CD4-positive, alpha-beta T cell treated with Interleukin-4 for 1 hour (primary cell): ENCODE measurements at places on chromosomes 13 and 19.

DNA sequence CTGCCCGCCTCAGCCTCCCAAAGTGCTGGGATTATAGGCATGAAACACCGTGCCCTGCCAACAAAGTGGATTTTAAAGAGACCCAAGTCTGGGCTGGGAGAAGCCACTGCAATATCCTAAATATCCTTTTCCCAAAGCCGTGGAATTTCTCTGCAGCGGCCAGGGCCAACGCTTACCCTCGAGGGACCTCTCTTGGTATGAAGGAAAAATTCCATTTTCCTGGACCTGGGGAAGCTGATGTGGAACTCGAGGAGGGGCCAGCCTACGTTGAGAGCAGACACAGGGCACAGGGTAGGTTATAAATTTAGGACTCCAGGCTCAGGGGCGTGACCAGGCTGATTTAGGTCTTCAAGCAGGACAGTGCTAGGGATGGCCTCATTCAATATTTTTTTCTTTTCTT is 17.7 kb upstream of the UPF1 start:
- no peak for DNase-seq

- DNase-seq: no peak
Measured at GRCh38 chr13:31880851-31881494, 141.6 kb downstream of the RXFP2 start.

GRCh38 chr19:51158474-51159129 is 16.5 kb downstream of the SIGLEC7 start:
- peak; percentile 72 for DNase-seq

- no peak for DNase-seq
Measured at GRCh38 chr13:76160961-76161925, 525.1 kb downstream of the LMO7 start.

DNA sequence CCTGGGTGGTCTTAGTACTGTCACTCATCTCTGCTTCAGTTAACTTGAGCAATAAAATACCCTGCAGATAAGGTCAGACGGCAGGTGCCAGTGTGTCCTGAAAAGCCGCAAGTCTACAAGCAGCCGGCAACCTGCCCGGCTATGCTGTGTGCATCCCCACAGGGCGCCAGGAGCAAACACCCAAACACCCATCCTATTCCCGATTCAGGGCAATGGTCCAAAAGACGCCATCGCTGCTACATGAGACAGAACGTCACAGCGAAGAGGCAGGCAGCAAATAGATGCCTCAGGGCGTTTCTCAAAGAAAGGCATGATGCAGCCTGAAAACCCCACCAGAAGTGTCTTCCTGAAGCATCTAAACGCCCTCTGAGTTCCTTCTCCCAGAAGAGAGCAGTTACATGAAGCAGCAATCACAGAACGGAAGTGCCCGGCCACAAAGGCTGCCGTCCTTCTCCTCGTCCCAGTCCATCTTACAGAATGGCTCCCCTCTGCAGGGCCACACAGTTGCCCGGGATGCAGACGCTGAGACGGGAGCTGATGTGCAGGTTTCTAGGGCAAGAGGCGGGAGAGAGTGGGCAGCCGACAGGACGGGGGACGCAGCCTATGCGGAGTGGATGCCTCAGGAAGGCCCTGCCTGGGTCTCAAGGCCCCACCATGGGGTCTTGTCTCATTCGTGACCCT is 35.1 kb downstream of the RASA3 start:
- no peak for DNase-seq

DNA sequence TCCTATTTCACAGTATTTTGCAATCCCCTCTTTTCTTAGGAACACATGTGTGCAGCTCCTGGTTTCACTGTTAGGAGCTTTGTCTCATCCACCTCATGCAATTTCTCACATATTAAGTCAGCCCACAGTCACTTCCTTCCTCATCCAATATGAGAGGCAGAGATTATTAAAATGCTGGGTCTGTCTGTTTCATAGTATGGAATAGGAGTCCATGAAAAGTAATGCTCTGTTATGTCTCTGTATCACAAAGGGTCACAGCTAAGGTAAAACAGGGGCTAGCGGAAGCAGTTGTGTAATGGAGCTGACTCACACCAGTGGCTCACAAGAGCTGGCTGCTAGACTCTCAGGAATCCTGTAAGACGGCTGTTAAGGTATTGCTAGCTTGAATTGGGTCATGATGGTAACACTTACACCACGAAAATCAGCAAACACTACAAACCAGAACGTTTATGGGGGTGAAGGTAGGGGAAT is 216.5 kb downstream of the EFNB2 start:
- no peak for DNase-seq

DNA sequence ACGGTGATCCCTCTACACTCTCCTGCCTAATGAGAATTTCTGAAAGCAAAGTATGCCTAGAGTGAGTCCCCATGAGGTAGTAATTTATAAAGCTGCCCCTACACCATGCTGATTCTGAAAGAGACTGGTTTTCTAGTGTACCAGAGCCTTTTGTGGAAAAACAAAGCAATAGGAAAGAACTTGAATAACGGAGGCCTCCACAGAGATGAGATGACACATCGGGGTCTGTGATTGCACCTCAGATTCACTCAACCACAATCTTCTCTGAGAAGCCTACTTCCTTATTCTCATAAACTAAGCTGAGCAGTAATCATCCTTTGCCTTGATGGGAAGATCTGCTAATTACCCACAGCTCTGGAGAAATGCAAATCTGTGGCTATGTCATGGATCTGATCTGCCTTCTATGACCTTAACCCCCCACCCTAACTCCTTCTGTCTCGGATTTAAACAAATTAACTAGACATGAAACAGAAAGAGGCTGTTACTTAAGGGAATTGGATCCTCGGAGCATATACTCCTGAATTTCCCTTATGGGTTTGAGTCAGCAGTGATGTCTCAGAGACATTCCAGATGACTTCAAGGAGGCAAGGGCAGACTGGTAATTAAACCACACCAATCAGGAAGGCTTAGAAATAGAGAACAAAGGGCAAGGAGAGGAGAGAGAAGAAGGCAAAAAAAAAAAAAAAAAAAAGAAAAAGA is 128.0 kb downstream of the DCT start:
- no peak for DNase-seq

DNA sequence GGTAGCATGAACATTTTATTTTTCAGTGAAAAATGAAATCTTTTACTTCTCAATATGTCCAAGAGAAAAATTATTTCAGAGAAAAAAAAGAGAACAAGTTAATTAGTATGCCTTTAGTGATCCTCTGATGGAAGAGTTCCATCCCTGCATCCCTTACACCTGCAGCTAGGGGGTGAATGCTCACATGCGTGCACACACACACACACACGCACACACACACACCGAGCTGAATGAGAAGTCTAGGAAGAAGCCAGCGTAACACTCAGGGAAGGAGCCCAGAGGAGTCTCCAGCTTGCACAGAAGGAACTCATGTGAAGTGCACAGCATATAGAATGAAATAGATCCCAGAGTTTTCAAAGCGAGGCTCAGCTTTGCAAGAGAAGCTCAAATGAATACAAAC is 510.5 kb downstream of the IRS2 start:
- DNase-seq: no peak

GRCh38 chr19:50489461-50490011 is 12.9 kb upstream of the GARIN5A start:
- no peak for DNase-seq

GRCh38 chr19:48614436-48615230 is at the start of gene FAM83E:
Gene FAM83E, minus strand, starts transcription at chr19:48615076. Its CDS starts 1,704 bp downstream, at chr19:48613372.
- DNase-seq: no peak

DNA sequence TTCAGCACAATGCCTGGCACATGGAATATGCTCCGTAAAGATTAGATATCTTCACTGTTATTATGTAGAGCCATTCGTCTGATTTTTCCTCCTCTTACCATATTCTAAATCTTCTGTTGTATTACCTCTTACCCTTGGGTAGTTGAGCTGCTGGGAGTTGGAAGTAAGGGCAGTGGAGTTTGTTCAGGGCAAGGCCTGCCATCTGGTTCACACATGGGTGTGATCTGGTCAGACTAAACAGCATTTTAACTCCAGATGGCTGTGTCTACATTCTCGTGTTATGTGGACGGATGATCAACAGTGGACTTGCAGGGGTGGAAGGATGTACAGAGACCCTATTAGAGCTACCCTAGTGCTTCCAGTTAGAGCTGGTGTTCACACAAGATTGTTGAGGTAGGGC is 164.9 kb downstream of the ZIC5 start:
- no peak for DNase-seq

- peak; percentile 23 for DNase-seq
Measured at GRCh38 chr19:2567580-2567979, 91.7 kb downstream of the GADD45B start.

DNA sequence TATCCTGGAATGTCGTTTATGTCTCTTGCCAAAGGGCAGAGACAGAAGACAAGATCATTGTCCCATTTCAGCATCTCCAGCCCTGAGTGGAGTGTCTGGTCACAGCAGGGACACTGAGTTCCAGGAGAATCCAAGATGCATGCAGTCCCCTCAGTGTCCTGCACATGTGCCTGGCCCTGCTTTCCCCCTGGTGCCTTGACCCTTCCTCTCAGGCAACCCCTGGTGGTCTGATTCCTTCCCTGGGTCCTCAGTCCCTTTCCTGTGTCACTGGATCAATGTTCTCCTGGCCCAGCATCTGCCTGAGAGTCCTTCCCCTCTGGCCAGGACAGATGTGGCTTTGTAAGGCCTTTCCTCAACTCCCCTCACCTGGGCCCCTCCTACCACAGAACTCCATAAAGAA is 9.0 kb downstream of the CEACAM21 start:
- DNase-seq: no peak

GRCh38 chr13:99399623-99399974 is 92.4 kb upstream of the GPR183 start:
- DNase-seq: no peak

DNA sequence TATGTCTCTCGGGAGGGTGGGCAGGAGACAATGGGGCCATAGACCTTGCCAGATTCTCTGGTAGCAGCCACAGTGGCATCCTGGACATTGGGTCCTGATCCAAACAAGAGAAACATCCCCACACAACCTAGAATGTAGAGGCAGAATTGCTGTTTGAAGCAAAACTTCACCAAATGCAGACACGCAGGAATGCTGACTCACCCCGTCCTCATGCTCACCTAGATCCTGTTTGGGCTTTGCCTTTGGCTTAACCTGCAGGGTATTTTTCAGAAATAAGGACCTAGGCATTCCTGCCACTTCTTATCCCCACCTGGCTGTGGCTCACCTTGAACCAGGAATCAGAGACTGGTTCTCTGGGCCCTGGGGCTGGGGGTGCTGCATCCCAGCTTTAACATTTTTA is 7.3 kb downstream of the TBC1D17 start:
- no peak for DNase-seq
